ENCODE measurements at places on chromosomes 1 and 21.

- H3K4me3 ChIP-seq = no peak overlapping the region
- no peaks in the 10 kb centered on the region for H3K27me3 ChIP-seq
- peak; percentile 6 for DNase-seq
- no peaks in the 10 kb centered on the region for H3K36me3 ChIP-seq
- peaks cover 3% of the 10 kb centered on the region for H3K4me1 ChIP-seq
Measured at GRCh38 chr1:1090424-1091343, 16.6 kb upstream of the RNF223 start.

DNA sequence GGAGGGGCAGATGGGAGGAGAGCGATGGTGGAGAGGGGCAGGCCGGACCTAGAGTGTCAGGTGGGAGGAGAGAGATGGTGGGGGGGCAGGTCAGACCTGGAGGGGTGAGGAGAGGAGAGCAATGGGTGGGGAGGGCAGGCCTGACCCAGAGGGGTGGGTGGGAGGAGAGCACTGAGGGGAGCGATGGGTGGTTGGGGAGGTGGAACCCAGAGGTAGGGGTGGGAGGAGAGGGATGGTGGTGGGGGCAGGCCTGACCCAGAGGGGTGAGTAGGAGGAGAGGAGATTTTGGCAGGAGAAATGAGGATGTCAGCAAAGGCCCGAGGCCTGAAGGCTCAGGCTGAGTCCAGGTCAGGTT is 157.3 kb upstream of the VAMP3 start:
- no peaks in the 10 kb centered on the region for H3K36me3 ChIP-seq
- H3K27me3 ChIP-seq = peaks cover 8% of the 10 kb centered on the region
- no peaks in the 10 kb centered on the region for H3K4me1 ChIP-seq
- no peak overlapping the region for H3K4me3 ChIP-seq
- no peak overlapping the region for H3K27ac ChIP-seq

DNA sequence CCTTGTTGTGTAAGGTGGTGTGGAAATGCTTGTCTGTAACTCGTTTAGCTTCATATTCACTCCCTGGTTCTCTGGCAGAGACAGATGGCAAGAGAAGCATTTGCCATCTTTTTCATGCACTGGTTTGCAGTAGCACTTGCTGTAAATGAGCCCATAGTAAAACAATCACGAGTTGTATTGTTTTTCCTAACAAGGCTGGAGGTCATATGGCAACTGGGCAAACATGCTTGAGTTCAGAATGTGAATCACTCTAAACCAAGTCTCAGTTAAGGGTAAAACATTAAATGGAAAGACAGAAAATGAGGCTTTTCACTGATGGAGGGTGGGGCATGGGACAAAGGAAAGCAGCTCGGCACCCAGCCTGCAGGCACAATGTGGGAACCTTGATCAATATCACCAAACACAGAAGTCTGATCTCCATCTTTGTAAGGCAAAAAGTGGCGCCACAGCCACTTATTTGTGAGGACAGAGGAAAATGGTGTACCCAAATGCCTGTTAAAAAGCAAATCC is 26.5 kb upstream of the LPAR3 start:
- H3K27me3 ChIP-seq = peaks cover 3% of the 10 kb centered on the region
- H3K4me1 ChIP-seq = no peaks in the 10 kb centered on the region
- H3K27ac ChIP-seq = no peak overlapping the region
- no peaks in the 10 kb centered on the region for H3K36me3 ChIP-seq

GRCh38 chr21:45769294-45769693 is 125.8 kb downstream of the PCBP3 start:
- peak overlapping the region; percentile 87 for H3K27ac ChIP-seq
- no peaks in the 10 kb centered on the region for H3K27me3 ChIP-seq
- H3K36me3 ChIP-seq = no peaks in the 10 kb centered on the region
- DNase-seq = no peak
- H3K4me1 ChIP-seq = peaks cover 41% of the 10 kb centered on the region

DNA sequence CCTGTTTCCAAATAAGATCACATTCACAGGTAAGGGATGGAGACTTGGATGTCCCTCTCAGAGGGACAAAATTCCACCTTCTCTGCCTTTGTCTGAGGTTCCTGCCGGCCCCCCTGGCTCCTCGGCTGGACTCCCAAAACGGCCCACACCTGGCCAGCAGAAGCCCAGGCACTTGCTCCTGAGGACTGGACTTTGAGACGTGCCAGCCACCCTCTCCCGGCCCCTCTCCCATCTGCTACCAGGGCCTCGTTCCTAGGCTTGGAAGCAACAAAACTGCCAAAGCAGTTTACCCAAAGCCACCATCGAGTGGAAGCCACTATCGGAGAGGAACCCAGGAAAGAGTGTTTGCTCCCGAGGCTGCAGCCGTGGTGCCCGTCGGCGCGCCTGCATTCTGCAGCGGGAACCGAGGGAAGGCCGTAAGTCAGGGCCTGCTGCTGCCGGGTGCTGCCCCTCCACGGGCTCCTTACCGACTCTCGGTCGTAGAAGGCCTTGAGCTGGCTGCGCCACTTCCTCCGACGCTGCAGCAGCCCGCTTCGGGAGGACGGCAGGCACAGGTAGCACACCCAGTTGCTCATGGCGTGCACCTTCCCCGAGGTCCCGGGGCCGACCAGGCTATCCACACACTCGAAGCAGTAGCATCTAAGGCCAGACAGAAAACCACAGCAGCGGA is 3.5 kb downstream of the DNMT3L start:
- H3K27me3 ChIP-seq = peaks cover 2% of the 10 kb centered on the region
- H3K4me3 ChIP-seq = no peak overlapping the region
- DNase-seq = no peak
- H3K4me1 ChIP-seq = peaks cover 2% of the 10 kb centered on the region
- H3K27ac ChIP-seq = no peak overlapping the region
- no peaks in the 10 kb centered on the region for H3K36me3 ChIP-seq

DNA sequence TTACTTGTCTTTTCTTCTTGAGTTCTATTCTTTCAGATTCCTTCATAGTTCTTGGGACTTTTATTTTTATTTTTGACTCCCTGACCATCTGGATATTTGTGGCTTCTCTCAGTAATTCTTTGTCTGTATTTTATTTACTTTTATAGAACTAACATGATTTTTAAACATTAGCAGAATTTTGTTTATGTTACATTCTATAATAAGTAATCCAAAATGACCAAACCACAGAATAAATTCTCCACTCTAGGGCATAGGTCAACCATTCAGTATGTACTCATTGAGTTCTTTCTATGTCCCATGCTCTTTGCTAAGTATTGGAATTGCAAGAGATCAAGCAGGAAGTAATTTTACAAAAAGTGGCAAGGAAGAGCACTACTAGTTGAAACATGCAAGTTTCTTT is 969.0 kb downstream of the TTLL7 start:
- no peak overlapping the region for H3K4me3 ChIP-seq
- no peak for DNase-seq
- H3K27me3 ChIP-seq = no peaks in the 10 kb centered on the region
- H3K4me1 ChIP-seq = no peaks in the 10 kb centered on the region

DNA sequence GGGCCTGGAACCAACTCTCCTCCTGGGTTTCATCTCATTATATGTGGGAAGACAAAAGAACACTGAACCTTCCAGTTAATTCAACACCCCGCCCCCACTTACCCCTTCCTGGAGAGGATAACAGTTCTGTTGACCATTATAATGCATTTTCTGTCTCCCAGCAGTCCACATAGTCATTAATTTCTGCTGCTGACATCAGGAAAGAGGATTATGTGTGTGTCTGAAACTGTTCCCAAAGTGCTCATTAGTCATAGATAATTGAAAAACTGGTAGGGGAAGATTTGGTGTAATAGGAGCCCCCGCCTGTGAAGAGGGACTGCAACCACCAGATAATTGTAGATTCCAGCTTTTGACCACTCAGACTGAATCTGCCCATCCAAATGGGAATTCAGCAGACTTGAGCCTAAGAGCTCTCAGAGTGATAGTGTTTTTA is 208.7 kb downstream of the FGGY start:
- no peaks in the 10 kb centered on the region for H3K4me1 ChIP-seq
- H3K27ac ChIP-seq = no peak overlapping the region
- no peak for DNase-seq
- H3K27me3 ChIP-seq = no peaks in the 10 kb centered on the region

DNA sequence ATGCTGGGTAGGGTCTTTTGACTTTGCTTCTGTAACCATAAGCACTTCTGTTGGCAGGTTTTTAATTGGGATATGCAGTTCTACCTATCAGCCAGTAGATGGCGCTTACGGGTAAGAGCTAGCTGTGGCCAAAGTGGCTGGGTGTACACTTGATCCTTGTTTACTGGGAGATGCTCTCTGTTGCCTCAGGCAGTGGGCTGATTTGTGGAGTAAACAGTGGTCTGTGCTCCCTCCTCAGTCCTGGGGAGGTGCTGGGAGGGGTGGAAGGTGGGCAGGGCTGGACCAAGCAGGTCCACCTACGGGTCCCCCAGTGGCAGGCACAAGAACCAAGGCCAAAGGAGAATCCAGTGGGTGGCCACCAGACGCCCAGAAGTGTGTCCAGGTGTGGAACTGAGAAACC is 43.4 kb downstream of the RALGPS2 start:
- H3K36me3 ChIP-seq = peaks cover 20% of the 10 kb centered on the region
- H3K27me3 ChIP-seq = no peaks in the 10 kb centered on the region
- no peak overlapping the region for H3K4me3 ChIP-seq
- no peaks in the 10 kb centered on the region for H3K4me1 ChIP-seq
- DNase-seq = no peak
- H3K27ac ChIP-seq = no peak overlapping the region

All from activated CD4-positive, alpha-beta memory T cell treated with anti-CD3 and anti-CD28 coated beads for 36 hours (primary cell).